ENCODE measurements at places on chromosomes 2 and 18.

- no peak for DNase-seq
Observed at GRCh38 chr2:67486041-67486796, 89.1 kb downstream of the ETAA1 start.

DNA sequence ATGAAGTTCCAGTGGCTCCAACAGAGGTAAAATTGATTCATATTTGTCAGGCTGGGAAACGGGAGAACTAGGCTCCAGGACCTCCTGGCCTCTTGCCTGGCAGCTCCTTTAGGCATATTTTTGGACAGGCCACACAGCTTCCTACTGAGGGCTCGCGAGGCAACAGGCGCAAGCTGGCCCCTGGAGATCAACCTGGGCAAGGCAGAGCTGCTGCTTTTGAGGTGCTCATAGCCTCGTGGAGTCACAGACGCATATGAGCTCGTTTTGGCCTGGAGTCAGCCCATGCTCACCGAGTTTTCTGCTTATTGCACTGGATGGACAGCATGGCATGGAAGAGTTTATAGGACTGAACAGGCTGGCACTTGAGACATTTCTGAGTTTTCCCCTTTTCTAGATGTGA lies 97.7 kb downstream of the CAPN13 start:
- DNase-seq, result no peak

DNA sequence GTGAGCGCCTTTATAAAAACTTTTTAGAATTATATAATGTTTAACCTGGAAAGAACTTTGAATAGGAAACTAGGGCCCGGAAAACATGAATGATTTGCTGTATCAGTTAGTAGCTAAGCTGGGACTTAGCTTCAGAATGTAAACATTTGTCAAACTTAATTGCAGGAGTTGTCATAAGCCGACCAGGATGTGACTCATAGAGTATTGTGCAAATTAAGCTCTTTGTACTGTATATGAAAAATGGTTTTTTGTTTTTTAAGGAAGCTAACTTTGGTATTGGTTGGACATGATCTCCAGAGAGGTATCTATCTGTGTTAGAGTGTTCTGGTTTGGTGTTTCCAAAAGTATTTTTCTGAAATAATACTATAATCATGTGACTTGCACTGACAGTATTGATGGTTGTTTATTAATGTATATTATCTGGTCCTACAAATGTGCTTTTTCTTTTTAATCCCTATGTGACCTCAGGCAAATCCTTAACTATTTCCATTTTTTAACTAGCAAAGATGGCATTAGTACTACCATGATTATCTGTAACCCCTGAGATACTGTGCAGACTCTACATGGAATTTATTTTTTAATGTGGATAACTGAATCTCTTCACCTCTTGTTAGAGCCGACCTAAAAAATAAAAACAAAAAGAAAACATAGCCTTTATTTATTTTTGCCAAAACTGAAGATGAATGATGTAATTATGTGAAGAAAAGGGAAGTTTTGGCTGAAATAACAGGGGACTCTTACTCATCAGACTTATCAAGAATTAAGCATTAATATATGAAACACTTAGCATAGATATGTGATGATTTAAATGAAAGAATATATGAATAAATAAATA lies 11.7 kb downstream of the YIPF4 start:
- no peak for DNase-seq

GRCh38 chr2:232085164-232085563 lies 123.7 kb downstream of the DIS3L2 start:
- no peak for DNase-seq

DNA sequence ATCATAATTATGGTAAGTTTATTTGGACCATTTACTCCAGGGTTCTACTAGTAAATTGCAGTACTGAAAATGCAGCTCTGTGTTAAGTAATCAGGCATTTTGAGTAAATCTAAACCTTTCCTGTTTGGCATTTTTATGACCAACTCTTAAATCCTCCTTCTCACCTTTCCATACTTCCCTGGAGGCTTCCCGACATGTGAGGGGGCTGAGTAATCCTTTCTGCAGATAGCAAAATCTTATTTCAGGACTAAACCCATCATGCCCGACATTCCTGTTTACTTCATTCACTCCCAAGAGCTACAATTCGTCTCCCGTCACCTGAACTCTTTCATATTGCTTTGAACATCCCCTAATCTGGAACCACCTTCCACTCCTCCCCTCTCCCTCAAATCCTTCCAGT lies 296.6 kb downstream of the IKZF2 start:
- DNase-seq, result no peak

GRCh38 chr2:129478902-129479517 lies 500.5 kb upstream of the RAB6C start:
- DNase-seq, result no peak
